ENCODE measurements at places on chromosomes 3 and 15.

DNA sequence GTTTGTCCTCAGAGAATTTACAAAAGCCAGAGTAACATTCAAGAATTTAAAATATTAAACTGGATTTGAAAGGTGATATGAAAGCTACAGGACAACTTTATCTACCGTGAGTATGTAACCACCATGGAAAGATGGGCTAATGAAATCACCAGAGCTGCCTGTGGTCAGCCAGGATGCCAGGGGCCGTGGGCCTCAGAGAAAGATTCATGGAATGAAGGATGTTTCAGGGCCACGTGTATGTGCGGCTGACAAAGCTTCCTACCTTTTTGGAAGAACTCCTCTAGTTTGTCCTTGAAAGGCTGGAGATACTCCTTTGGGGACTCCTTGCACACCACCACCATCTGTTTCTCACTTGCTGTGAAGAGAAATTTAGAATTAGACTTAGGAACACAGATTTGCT is 138.9 kb downstream of the GREM1 start:
- DNase-seq: no peak

- DNase-seq: no peak
These were observed 32.0 kb downstream of the IL17RD start for GRCh38 chr3:57133157-57133556.

DNA sequence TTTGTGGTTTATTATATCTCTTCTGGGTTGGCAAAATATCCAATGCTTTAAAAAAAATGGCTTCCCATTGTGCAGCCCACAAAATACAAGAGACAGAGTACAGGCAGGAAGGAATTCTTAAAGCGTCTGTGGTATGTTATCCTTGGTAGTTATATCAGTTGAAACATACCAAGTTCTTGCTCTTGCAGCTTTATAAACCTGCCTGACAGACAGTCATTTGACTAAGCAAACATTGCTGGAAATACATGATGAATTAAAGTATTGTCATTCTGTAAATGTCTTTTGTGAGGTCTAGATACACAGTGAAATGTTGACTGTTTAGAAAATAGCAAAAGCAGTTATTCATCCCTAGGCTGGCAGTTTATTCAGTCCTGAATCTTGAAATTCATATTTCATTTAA is 44.8 kb upstream of the MAP3K13 start:
- DNase-seq: no peak

DNA sequence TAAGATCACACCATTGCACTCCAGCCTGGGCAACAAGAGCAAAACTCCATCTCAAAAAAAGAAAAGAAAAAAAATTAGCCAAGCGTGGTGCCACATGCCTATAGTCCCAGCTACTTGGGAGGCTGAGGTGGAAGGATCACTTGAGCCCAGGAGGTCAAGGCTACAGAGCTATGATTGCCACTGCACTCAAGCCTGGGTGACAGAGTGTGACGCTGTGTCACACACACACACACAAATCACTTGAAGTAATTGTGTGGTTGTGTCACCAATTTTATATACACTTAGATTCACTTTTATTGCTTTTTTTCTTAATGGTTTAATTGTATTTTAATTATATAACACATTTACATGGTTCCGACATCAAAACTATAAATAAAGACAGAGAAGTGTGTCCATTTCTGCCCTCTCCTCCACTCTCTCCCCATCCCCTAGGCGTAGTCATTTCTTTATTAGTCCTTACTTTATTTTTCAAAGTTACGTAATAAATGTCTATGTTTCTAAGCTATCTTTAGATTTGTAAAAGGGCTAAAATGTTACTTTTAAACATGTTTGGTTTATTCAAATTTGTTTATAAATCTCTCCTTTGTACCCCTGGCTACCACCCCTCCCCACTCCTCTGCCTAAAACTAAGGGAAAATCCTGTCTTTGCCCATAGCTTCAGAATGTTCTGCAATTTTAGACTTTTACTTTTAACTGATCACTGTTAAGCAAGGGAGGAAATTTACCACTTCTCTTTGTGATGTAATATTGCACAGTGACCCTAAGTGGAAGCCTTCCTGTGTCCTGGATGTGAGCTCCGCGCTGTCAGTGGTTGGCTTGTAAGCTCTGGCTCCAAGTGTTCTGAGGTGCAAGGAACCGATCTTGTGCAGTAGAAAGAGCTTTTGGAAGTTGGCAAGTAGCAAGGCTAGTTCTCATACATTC is 10.8 kb upstream of the VILL start:
- no peak for DNase-seq

GRCh38 chr3:50279255-50280016 is 549 bp downstream of the LSMEM2 start:
- no peak for DNase-seq

DNA sequence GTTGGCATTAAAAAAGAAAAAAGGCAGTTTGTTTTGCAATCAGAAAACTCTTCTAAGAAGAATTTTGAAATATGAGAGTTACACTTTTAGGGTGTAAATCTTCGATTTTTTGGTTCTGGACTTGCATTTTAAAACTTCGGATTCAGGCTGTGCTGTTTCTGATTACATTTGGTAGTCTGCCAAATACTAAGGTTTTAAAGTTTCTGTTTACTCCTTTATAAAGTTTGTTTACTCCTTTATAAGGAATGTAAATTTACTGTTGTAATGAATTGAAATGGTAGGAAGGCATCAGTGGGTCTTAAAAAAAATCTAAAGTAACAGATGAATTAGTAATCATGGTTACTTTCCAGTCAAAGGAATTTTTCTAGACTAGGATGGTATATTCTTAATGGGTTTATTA is 14.1 kb downstream of the FXR1 start:
- no peak for DNase-seq

DNA sequence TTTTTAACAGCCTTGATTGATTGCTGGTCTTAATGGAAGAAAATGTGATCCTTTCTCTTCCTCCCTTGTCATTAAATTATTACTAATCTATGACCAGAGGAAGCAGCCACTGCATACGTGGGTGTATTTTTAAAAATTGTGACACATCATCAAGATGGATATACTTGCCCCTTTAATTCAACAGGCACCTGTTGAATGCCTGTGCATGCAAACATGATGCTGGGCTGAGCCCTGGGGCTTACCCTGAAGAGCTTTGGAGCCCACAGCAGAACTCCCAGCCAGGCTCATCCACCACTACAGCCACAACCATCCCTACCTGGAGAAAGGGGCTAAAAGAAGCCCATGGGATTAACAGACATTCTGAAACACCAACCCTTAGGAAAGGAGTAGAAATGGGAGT is 297.2 kb upstream of the CTDSPL start:
- no peak for DNase-seq

- no peak for DNase-seq
These were observed 70.9 kb upstream of the ARNT2 start for GRCh38 chr15:80333261-80333660.

GRCh38 chr3:119831022-119831421 is 49.1 kb downstream of the NR1I2 start:
- DNase-seq: no peak

GRCh38 chr3:159219231-159219630 is 417.4 kb downstream of the MFSD1 start:
- no peak for DNase-seq

GRCh38 chr15:52103217-52104207 is 9.1 kb downstream of the BCL2L10 start:
- DNase-seq: peak; percentile 59

GRCh38 chr3:48919215-48920138 is 835 bp downstream of the ARIH2 start:
- peak; percentile 49 for DNase-seq

DNA sequence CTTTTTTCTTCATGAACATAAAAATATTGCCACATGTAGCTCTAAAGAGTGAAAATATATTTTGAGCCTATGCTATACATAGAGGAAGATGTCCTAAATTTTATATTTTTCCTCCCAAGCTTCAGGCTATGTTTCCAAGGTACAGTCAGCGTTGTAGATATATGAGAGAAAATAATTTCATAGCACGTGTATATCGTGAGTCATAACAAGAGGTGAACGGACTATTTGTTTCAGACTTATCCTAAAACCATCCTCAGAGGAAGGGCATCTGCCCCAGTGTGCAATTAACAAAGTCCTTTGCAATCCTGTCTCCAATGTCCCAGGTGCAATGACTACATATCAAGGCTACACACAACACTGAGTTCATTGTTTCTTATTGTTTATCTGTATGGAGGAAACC is 177.3 kb upstream of the ARRDC4 start:
- DNase-seq: no peak

- DNase-seq: no peak
These were observed 3.9 kb downstream of the ATR start for GRCh38 chr3:142574665-142575064.

DNA sequence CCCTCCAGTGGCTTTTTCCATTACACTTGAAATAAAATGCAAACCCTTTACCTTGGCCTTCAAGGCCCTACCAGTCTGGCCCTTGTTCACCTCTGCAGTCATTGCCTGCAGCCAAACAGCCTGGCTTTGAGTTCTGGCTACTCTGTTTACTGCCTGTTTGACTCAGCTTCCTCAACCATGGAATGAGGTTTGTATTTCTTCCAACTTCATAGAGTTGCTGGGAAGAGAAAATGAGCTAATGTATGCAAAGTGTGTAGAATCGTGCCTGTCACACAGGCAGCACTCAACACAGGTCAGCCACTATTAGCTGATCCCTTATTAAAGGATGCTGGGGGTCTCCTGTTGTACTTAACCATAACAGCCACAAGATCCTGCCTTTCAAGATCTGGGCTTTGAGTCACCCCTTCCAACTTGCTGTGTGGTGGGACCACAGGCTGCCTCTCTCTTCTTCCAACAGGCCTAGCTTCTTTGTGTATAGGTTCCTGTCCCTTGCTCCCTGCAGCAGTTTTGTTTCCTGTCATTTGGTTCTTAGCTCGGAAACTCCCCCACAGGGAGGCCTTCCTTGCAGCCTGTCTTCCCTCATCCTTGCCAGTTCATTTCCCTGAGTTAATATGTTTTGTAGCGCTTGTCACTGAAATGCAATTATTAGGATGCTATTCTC is 6.4 kb downstream of the MED12L start:
- no peak for DNase-seq

DNA sequence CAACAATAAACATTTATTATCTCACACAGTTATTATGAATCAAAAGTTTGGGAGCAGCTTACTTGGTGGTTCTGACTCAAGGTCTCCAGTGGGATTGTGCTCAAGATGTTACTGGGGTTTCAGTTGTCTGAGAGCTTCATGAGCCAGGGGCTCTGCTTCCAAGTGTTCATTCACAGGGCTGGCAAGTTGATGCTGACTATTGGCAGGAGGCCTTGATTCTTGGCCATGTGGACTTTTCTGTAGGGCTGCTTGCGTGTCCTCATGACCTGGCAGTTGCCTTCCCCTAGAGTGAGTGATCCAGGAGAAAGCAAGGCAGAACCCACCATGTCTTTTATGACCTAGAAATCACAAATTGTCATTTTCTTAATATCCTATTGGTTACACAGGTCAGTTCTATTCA is 87.2 kb upstream of the TNFAIP8L3 start:
- no peak for DNase-seq

- DNase-seq: no peak
These were observed 923.1 kb downstream of the TBL1XR1 start for GRCh38 chr3:176274161-176274560.

DNA sequence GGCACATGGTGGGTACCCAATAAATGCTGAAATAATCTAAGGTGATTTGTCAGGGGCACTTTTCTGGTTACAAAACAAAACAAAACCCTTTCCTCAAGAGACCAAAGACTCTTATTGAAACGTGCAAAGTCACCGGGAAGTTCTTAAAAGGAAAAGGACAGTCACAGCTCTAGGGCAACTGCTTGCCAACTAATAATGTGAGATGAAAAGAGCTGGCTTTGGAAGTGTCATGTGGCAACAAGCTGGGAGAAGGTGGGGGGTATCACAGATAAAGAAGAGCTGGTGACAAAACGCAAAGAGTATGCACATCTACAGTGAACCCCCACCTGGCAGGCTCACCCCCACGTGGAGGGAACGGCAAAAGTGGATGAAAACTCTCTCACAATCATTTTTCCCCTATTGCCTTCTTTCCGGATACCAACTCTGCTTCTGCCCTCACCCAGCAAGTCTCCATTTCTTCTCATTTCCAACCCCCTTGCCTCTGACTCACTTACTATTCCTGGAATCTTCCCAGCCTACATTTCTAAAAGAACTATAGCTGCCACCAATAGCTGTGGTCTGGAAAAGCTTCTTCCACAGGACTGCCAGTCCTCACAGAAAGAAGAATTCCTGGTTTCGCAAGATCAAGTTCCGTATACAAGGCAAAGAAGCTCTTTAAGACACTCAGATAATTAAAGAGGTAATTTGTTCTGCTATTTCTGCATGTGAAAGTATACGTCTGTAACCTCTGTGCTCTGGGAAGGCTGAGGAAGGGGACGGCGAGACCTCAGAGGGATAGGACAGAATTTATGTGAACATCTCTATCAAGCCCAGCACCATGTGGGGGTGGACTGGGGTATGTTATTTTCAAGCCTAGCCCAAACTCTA is 21.8 kb upstream of the ANPEP start:
- DNase-seq: no peak

- DNase-seq: no peak
These were observed 118.2 kb upstream of the GOLIM4 start for GRCh38 chr3:168213920-168214319.

DNA sequence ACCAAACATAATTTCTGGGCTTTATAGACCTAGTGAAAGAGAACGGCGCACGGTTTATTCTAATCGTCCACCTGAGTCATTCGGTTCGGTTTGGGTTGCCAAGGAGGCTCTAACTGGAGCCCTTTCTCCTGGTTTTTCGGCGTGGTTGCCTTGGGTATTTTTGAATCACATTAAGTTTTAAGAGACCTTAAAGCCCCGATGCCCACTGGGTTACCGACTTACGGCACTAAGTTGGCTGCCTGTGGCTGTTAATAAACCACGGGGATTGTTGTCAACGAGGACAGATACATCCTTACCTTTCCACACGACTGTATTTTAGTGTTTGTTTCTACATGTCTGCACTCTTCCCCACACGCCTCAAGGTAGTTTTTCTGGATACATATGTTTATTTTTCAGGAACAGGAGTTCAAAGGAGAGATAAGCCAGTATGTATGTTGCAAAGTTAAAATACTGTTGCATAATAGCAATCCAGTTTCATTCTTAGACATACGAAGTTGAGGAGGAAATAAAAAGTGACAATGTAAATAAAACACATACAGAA is 1.2 kb upstream of the ANP32A start:
- no peak for DNase-seq

DNA sequence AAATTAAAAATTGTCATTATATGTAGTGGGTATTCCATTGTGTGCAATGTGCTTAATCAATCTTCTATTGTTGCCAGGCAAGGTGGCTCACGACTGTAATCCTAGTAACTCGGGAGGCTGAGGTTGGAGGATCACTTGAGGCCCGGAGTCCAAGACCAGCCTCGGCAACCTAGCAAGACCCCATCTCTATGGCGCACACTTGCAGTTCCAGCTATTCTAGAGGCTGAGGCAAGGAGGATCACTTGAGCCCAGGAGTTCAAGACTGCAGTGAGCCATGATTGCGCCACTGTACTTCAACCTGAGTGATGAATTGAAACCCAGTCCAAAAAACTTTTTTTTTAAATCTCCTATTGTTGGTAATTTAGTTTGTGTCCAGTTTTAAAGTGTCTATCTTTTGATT is 33.4 kb upstream of the ABHD2 start:
- no peak for DNase-seq

GRCh38 chr15:57544848-57545480 is 46.7 kb upstream of the MYZAP start:
- no peak for DNase-seq

Data from 8988T (cell line).